HFF-Myc (cell line): ENCODE measurements at places on chromosomes 2 and 18.

DNA sequence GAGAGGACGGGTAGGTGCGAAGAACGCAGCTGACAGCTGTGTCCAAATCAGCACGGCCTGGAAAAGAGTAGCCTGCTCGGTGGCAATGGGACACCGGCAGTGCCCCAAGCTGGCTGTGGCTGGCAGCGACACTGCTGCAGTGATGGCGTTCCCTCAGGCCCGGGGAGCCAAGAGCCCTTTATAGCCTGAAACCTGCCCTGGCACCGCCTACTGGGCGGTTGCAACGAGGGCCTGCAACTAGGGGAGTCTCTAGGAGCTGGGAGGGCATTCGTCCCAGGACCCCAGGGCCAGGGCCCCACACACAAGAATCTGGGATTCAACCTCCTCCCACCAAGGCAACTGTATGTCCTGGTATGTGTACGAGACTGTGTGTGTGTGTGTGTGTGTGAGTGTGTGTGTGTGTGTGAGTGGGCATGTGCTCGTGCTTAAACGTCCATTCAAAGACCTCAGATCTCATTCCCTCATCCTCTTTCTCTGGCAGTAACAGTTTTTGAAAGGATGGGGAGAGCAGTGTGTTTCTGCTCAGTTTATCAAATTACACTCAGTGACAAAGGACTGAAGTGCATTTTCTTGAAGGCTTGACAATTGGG, 6.8 kb upstream of the CYP26B1 start:
- no peak for DNase-seq

GRCh38 chr2:111122631-111123421, 2.1 kb downstream of the BCL2L11 start:
- DNase-seq = no peak

DNA sequence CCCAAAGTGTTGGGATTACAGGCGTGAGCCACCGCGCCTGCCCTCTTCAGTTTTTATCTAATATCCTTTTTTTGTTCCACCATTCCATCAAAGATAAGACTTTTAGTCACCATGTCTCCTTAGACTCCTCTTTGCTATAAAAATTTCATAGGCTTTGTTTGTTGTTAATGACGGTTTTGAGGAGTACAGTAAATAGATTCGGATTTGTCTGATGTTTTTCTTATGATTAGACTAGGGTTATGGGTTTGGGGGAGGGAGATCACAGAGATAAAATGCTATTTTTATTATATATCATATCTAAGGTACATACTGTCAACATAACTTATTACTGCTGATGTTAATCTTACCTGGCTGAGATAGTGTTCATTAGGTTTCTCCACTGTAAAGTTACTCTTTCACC, 6.2 kb downstream of the IL36B start:
- no peak for DNase-seq

DNA sequence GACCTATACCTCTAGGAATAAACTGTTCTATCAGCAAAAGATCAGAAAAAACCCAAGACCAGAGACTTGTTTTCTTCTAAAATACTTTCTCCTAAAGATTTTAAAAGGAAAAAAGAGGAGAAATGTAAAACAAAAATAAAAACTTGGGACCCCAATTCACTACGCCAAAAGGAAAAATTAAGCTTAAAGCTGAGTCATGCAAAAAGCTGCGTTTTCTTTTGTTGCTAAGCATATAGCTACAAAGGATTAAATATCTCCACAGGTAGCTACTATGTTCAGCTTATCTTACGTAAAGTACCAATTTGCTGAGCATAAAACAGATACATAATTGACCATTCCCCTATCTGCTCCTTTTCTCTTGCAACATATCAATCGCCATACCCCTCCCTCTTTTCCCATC, 950.0 kb upstream of the NXPH2 start:
- no peak for DNase-seq

- no peak for DNase-seq
These were observed 244.2 kb upstream of the SALL3 start for GRCh38 chr18:78735131-78736014.
